Stimulated activated CD4-positive, alpha-beta T cell treated with anti-CD3 and anti-CD28 coated beads, Interleukin-1b, Interleukin-23, amount 100 ng/mL, for 4 hours (primary cell): ENCODE measurements at places on chromosomes 3 and 15.

GRCh38 chr3:45426161-45426560 is 37.8 kb downstream of the LARS2 start:
- no peak for DNase-seq

DNA sequence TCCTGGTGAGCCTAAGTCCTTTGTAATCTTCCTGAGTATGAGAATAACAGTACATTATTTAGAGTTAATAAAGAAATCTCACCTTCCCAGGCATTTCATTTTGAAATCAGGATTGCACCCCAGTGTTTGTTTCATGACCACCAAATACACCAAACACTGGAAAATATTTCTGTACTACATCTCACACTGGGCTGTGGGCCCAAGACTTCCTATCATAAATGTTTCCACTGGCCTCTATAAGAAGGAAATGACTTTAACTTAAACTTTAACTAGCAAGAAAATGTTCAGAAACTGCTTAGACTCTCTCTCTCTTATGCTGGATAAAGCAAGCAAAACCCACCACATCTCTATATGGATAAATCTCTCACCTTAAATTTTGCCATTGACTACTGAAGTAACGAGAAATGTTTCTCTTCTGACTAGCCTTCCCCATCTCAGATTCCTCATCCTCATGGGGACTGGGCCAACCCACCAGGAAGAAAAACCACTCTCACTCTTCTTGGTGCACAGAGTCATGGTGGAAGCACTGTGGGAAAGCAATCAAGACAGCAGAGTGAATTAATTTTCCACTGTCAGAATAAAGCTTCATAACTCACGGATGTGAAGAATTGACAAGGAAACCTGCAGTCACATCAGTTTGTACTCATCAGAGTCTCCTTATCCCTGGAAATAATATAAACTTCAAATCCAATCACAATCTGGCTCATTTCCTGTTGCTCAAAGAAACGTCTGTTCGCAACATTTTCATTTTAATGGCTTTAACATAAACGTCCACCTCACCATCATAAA is 859.6 kb downstream of the EPHA3 start:
- no peak for DNase-seq

- DNase-seq: no peak
Observed at GRCh38 chr3:122938783-122939425, 88.7 kb downstream of the SEMA5B start.

- no peak for DNase-seq
Observed at GRCh38 chr15:32700501-32701150, 17.2 kb upstream of the GREM1 start.

- no peak for DNase-seq
Observed at GRCh38 chr15:78440375-78441373, 2.7 kb downstream of the IREB2 start.

- no peak for DNase-seq
Observed at GRCh38 chr3:12470111-12470510, 14.2 kb upstream of the TSEN2 start.

GRCh38 chr15:72835294-72835890 is 51.8 kb upstream of the ADPGK start:
- no peak for DNase-seq
